Stimulated activated naive CD4-positive, alpha-beta T cell treated with Interleukin-2 at 50 U/mL for 16 hours (primary cell): ENCODE measurements at places on chromosomes 4 and X.

- no peak for DNase-seq
Observed at GRCh38 chr4:30875658-30876269, 155.6 kb downstream of the PCDH7 start.

GRCh38 chr4:102687373-102687981, 73.3 kb downstream of the MANBA start:
- no peak for DNase-seq

DNA sequence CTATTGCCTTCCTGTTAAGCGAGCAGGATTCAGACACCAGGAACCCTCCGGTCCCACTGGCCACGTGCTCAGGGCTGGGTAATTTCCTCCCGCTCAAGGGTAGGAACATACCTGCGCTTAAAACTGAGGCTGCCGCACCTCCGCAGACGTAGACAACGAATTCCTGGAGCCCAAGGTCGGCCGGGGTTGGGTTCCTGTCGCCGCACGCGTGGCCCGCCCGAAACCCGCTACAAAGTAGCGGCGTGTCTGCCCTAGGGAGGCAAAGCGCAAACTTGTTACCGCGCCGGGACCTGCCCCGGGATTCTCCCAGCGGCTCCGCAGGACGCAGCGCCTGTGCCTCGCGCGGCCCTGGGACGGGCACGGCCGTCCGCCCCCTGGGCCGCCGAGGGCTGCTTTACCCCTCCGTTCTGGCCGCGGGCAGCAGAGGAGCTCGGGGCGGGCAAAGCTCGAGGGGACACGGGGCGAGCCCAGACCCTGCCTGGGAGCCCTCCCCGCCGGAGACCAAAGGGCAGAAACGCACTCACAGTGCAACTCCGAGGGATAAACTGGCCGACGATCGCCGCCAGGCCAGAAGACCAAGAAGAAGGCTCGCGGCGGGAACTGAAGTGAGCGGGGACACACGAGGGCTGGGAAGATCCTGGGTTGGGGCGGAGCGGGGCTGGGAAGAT, at the start of gene ERVMER34-1:
ERVMER34-1 (minus strand) TSS at position 607 of the 668 bp plus-strand sequence. CDS start 5,905 bp downstream, outside the sequence.
- DNase-seq, result no peak

- no peak for DNase-seq
Observed at GRCh38 chr4:3515646-3516045, 16.6 kb downstream of the LRPAP1 start.
